Mesenteric fat pad (tissue), 1 donor: ENCODE measurements at places on chromosomes 6 and 20. TPM values are rescaled to one million over a fixed set of nuclear protein-coding genes. Genes with fewer than 3 reads are reported as not detected.

GRCh38 chr6:125507987-125508655, 206.4 kb upstream of the HDDC2 start:
- no peak for DNase-seq

DNA sequence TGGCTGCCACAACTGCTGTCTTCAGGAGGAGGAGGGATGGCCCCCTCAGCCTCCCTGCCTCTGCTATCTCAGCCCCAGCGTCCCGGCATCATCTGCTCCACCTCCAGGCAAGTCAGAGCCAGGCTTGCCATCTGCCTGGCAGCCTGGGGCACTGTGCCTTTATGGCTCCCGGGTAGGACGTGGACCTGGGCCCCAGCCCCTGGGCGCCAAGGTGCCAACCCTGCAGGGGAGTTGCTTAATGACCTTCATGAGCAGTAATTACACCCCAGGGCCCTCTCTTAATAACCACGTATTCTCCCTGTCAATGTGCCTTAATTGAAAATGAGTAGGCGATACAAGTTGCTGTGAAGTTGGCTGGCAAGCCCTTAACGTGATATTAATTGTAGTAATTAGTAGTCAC, 122.1 kb upstream of the MLN start:
- DNase-seq: no peak

The PTK6 gene
- total RNA-seq: 0.10 TPM

DNA sequence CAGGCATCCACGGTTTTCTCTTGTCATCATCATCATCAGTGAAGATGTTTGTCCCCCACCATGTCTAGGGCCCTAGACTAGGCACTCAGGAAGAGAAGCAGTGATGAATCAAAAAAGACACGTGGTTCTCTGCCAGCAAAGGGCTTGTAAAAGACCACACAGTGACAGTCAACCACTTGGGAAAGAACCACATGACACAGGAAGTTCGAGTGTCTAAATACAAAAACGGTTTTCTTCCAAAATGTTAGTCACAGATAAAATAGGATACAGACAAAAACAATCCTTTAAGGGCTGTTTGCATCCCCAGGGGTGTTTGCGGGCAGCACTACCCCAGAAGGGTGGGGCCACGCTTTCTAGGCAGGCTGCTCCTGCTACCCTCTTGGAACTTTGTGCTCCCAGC, 356.8 kb upstream of the AGPAT4 start:
- no peak for DNase-seq

The YIPF3 gene
- total RNA-seq: 72.5 TPM

The GABRR2 gene
- total RNA-seq: 2.2 TPM

The NEDD9 gene
- total RNA-seq: 107 TPM

DNA sequence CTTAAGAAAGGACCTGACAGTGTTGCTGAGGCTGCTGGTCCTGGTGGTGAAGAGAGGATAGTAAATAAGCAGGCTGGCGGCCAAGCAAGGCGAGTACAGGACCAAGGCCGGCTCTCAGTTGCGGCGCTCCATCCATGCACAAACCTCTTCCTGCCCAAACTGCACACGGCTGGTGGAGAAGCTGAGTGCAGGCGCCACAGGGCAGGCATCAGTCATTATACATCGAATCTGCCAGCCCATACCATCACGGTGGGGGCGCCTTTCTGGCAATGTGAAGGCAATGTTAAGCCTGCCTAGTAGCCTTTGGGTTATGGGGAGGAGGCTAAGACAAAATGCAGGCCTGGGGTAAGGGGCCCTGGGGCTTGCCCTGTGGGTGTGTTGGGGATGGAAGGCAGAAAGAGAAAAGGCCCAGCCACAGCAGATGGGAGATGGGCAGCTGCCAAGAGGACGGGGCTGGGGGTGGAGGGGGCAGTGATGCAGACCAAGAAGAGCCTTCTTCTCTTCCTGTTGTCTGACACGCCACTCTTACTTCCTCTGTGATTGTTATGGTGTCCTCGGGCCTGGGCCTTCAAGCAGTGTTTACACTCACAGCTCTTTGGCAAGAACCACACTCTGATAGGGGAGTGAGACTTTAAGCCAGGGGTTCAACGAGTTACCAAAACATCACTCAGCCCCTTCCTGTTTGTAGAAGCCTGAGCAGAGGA, 20.3 kb upstream of the KCNK16 start:
- no peak for DNase-seq
